ENCODE measurements at places on chromosomes 2 and 18.

- DNase-seq: no peak
These were observed 539.1 kb upstream of the LRRTM4 start for GRCh38 chr2:78061301-78061700.

DNA sequence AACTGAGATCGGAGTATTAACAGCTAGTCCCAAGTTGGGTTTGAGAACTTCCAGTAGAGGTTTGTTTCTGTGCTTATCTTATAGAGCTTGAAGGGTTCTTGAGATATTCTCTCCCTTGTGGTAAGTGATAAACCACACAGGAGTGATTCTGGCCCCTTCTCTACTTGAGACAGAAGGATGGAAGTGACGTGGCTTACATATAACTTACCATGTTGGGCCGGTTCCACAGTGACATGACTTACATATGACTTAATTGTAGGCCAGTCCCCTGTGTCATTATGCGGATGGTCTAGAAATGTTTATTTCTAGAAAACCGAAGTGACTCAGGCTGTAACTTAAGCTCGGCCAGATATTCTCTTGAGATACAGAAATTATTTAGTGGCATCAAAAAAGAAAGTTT, 62.7 kb downstream of the TRAPPC12 start:
- DNase-seq: no peak

DNA sequence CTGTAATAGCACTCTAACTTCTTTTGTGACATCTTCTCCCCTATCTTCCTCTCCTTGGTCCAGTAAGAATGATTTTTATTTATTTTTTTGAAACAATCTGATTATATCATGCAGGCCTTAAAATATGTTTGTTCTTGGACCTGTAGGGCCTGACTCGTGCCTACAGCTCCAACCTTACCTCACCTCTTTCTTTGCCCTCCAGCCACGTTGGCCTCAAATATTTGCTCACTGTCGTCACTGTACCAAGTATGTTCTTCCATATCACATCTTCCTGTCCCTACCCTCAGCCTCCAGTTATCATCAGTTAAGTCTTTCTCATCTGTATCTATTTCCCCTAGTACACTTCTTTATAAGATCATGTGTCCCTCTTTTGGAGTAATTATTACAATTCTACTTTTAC, 125.5 kb downstream of the CDH7 start:
- DNase-seq: no peak

GRCh38 chr18:52288403-52289004, 51.5 kb upstream of the DCC start:
- DNase-seq: no peak

DNA sequence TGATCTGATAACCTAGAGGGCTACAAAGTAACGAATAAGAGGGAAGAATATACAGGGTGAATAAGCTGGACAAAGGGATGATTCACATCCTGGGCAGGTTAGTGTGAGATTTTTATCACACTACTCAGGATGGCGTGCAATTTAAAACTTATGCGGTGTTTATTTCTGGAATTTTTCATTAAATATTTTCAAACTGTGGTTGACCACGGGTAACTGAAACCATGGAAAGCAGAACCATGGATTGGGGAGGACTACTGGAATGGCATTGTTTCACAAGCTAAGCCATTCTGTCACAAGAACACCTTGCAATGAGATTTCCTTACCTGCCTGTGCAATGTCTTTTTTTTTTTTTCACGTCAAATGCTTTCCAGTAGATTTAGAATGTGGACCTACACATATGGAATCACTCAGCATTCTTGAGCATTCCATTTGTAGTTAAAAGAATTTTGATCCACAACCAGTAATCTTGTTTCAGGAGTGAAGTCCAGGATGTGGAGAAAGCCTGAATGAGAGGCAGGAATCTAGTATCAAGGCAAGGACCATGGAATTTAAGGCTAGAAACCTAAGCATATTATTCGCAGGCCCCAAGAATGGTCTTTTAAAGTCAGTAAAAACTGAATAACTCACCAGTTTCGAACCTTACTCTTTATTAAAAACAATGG, 8.0 kb upstream of the CDK15 start:
- no peak for DNase-seq

GRCh38 chr2:96105994-96106715, 10.2 kb downstream of the ADRA2B start:
- DNase-seq: no peak

DNA sequence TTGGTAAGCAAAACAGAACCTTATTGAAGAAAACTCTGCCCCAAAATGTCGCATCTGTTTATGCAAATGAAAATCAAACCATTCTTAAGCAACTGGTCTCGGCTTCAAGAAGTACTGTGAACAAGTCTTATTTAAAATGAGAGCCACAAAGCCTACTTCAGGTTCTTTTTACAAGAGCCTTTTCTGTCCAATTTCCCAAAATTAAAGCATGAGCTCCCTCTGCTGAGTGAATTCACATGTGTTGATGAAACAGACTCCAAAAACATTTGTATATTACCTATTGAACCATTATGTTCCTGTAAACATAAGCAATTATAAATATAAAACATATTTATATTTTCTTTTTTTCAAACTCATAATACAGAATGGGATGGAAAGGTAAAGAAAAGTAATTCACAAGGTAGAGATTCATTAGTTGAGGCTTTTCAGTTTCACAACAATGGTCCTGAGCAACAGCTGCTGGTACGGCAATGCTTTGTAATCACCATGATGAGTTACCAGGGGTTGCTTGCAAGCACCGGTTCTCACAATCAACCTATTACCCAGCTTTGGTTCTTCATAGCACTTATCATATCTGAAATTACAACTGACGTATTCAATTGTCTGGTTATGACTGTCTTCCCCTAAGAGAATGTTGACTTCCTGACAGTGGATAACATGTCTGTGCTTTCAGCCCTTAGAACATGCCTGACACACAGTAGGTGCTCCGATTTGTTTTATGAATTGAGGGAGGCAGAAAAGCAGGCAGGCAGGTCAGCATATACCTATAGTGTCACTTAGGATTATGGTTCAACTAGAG, 108.4 kb upstream of the BZW1 start:
- DNase-seq: no peak

GRCh38 chr2:236010920-236011685, 157.1 kb downstream of the GBX2 start:
- no peak for DNase-seq

DNA sequence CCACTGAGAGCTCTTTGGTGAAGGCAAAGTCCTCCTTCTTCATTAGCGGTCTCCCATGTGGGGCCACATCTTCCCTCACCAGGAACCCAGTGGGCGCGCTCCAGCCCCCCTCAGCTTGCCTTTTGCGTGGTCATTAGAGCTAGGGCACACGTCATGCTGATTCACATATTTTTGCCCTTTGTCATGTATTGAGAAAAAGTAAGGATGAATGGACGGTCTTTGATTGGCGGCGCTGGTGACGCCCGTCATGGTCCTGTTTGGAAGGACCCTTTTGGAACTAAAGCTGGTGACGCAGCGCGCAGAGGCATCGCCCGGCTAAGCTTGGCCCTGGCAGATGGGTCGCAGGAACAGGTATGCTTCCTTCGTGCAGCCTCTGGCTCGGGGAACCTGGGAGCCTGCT, 3.1 kb downstream of the SLC14A1 start:
- no peak for DNase-seq

Data from stimulated activated CD8-positive, alpha-beta memory T cell treated with anti-CD3 and anti-CD28 coated beads, Interleukin-7, amount 100 ng/mL, for 48 hours (primary cell).